ENCODE measurements at places on chromosomes 6 and 20.

GRCh38 chr20:3190681-3191111, 13.8 kb downstream of the DDRGK1 start:
- no peak for DNase-seq

DNA sequence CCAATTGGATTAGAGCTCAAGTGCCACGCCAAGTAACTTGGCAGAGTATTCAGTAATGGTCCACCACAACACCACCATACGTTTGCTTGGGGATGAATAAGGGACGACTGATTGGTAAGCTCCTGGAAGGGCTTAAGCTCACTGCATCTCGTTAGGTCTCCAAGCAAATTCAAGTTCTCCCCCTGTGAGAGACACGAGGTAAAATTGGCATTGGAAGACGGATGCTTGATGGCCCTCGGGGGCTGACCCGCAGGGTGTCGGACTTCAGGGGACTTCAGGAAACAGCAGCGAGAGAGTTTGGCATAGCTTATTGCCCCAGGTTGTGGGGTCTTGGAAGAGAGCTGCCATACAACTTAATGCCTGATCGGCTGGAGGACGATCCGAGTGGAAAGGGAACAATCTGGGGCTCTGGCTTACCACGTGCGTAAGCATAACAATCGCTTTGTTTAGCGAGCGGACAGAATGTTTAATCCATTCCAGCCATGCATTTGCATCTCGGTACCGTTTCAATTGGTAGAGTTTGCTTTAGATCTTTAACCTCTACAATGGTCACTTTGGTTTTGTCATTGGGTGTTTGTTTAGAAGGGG, 4.8 kb upstream of the ZNFX1 start:
- no peak for DNase-seq

DNA sequence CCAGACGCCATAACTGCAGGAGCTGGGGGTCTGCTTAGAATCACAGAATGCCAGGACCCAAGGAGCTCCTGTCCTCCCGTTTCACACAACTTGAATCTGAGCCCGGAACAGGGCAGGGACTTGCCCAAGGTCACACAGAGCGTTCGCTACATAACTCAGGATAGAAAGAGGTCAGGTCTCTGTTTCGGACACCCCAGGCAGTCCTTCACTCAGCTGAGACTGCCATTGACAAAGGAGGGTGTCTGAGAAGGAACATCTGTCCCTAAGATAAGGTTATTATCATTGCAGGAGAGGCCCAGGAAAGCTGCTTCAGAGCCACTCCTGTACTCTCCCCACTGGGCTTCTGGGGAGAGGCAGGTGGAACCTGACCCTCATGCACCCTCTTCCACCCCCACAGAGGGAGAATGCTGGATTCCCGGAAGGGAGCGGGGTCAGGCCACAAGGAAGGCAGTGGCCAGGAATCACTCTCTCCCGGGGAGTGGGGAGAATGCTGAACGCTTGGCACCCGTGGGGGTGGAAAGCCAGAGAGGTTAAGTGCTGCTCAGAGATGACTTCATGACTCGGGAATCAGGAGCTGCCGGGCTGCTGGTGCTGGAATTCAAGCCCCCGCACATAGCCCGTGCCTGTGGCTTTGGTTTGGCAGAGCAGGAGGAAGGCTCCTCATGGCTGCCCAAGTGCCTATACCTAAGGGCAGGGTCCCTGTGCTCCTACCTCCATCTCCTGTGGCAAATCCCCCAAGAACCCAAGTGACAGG, 10.7 kb downstream of the SDC4 start:
- DNase-seq: peak; percentile 66

GRCh38 chr6:34138914-34139510, 6.9 kb downstream of the GRM4 start:
- DNase-seq: no peak

- no peak for DNase-seq
Observed at GRCh38 chr6:106802139-106802538, 172.4 kb downstream of the CD24 start.

GRCh38 chr6:122619309-122619708, 9.1 kb downstream of the PKIB start:
- no peak for DNase-seq

- DNase-seq: peak; percentile 7
Observed at GRCh38 chr6:72724545-72724944, 102.7 kb downstream of the KCNQ5 start.

DNA sequence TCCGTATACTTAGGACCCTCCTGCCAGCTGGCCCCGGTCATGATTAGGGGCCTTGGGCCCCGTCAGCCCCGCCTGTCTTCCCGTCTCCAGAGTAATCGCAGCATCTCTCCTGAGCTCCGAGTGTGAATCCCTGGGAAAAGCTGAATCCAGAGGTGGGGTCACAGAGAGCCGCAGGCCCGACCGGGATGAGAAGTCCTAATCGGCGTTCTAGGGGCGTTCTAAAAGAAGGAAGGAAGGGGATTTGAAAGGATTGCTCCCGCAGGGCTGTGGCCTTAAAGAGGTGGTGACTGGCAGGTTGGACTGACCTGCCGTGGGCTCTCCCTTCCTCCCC, 371 bp downstream of the HMGN4 start:
- no peak for DNase-seq

Measured in renal pelvis (tissue), 12 donors.